Stimulated activated CD8-positive, alpha-beta memory T cell treated with anti-CD3 and anti-CD28 coated beads, Interleukin-2, amount 100 ng/mL, for 1 hour (primary cell): ENCODE measurements at places on chromosomes 16 and 17.
A peak's percentile ranks its signal among the peaks of the same experiment; 100 is the strongest.

DNA sequence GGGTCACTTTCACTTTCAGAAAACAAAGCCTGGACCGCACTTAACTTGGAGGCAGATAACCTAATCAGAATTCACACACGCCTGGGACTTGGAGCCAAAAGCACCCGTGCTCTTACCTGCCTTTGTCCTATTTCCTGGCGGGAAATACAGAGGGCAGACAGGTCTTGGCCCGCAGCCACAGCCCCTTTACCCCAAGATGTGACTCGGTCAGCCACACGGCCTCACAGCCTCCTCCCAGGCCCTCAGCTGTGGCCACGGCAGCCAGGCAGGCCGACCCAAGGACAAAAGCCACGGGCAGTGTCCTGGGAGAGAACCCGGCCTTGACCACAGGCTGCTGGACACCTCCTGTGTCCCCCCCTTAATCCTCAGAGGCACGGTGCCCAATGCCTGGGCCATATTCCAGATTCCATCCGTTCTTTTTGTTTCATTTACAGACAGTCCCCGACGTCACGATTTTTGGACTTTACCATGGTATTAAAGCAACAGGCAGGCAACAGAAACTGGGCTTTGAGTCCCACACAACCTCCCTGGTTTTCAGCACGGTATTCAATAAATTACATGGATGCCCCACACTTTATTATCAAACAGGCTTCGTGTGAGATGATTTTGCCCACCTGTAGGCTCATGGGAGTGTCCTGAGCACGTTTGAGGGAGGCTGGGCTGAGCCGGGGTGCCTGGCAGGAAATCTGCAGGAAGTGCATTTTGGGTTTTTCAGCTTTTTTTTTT, 30.1 kb upstream of the GAA start:
- no peak for DNase-seq

GRCh38 chr16:3458852-3459361, 15.4 kb downstream of the NAA60 start:
- no peak for DNase-seq

- DNase-seq = no peak
Observed at GRCh38 chr17:70767102-70767701, 597.9 kb downstream of the KCNJ2 start.

- peak; percentile 72 for DNase-seq
Observed at GRCh38 chr16:58249780-58250478, 44.9 kb downstream of the PRSS54 start.

DNA sequence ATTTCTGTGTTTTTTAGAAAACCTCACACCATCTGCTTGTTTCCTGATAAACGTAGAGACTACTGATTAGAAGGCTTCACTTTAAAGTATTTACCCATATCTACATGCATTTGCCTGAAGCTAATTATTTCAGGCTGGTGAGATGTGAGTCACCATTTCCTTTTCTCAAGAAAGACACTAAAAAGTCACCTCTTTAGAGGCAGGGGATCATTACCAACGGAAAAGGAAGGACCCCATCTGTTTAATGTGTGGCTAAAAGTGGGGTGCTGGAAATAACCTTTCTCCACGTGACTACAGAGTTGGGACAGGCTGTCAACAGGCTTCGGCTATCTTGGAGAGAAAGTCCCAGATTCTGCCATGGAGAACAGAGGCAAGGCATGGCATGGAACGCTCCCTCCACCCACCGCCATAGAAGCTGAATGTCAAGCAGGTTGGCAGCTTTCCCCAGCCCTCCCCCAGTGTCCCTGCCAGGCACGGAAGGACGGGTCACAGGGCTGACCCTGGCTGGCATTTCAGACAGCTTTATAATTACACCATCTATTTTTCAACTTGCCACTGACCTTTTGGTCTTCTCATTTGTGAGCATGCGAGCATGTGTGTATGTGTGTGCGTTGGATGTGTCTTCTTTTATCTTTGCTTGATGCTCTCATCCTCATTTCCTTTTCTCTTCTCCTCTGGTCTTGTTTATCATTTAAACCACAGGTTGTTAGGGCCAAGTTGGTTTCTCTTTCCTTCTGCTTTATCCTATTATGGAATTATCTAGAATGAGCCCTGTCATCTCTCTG, 157.0 kb downstream of the CPPED1 start:
- no peak for DNase-seq

- no peak for DNase-seq
Observed at GRCh38 chr16:21638573-21638975, 13.8 kb downstream of the IGSF6 start.

GRCh38 chr16:16937576-16937975, 533.2 kb downstream of the XYLT1 start:
- no peak for DNase-seq

DNA sequence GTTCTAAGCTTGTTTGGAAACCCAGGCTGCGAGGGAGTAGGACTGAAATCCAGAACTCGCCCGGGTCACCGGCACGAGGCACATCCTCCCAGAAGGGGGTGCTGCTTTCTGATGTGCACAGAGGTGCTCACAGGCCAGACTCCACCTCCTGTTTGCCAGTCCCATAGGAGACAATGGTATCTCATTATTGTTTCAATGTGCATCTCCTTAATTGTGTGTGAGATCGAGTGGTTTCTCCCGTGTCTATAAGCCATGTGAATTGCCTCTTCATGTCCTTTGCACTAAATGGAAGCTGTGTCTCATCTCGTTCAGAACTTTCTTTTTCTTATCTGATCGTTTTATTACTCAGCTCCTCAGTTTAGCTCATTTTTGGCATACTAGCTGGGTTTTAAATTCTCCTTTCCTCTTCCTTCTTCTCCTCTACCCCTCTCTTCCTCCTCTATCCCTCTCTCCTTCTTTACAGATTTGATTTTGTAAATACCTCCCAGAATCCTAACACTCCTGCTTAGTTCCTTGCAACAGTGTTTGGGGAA, 32.1 kb upstream of the PRKCB start:
- DNase-seq = peak; percentile 57

GRCh38 chr16:77376358-77376757, 58.5 kb downstream of the ADAMTS18 start:
- no peak for DNase-seq

GRCh38 chr16:85554889-85555718, 58.0 kb upstream of the GSE1 start:
- DNase-seq = no peak

- DNase-seq = no peak
Observed at GRCh38 chr17:80968602-80969029, 23.0 kb upstream of the CHMP6 start.

DNA sequence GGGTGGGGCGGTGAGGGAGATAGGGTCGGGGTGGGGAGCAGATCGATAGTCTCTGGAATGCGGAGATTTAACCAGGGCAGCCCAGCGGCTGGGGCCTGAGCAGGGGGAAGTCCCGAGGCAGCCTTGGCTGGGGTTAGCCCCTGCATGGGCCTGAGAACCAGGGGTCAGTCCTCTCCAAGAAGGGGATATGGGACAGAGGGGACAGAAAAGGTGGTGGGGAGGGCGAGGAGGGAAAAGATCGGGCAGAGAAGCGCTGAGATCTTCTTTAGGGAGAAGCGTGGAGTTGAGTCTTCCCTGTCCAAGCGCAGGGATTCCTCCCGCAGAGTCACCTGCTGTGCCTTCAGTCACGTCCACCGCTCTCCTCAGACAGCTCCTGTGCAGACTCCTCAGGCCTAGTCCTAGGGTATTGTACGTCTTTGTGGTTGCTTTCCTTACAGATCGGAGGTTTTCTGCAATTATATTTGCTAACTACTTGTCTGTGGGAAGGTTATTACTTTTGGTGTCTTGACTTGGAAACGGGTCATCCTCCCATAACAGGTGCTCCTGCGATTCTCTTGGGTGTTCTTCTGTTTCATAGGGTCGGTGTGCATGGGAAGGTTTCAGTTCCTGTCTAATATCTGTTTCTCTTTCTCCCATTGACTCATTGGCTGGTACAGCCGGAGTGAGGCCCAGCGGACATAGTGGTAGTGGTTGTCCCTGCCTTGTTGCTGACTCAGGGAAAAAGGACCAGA, 952 bp downstream of the CD300A start:
- DNase-seq = no peak
